ENCODE measurements at places on chromosomes 11 and 22.

DNA sequence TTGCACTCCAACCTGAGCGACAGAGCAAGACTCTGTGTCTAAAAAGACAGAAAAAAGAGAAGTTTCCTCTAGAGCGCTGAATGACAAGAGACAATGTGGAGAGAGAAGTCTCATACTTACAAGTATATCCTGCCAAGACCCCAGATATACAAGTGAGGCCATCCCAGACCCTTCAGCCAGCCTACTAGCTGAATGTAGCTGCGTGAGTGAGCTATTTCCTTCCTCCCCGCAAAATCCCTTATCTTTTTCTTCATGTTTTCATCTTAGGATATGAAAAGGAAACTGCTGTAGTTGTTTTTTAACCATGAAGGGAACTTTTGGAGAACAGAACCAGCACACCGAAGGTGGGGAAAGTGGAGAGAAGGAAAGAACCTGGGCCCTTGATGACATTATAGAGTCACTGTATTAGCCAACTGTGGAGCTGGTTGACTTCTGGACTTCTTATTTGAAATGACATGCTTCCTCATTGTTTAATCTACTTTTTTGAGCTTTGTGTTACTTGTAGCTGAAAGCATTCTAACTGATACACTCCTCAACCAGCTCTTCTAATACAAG lies 4.4 kb upstream of the DDX17 start:
- no peak for DNase-seq

GRCh38 chr22:46006379-46007002 lies 29.5 kb upstream of the WNT7B start:
- DNase-seq = peak; percentile 89

- no peak for DNase-seq
These were observed 21.2 kb downstream of the KMT5B start for GRCh38 chr11:68191661-68192579.

DNA sequence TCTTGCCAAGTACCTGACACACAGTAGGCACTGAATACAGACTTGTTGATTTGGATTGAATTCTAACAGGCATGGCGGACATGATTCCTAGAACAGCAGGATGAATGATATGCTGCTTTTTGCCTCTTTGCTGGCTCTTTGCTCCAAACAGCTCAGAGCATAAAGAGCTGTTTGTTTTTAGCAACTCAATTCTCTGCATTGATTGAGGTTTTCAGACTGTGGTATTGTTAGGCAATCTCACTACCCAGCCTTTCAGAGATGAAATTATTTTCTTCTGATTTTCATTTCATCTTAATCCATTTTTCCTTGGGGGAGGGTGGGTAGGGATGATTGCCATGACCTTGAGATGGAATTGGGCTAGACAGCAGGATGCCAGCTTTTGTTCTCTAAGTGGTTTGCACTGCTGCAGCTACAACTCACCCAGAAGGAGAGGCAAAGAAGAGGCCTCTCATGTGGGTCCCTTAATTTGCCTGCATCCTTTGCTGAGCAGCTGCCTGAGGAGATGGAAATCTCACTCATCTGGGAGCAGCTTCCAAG lies 20.5 kb downstream of the COA4 start:
- DNase-seq = no peak

DNA sequence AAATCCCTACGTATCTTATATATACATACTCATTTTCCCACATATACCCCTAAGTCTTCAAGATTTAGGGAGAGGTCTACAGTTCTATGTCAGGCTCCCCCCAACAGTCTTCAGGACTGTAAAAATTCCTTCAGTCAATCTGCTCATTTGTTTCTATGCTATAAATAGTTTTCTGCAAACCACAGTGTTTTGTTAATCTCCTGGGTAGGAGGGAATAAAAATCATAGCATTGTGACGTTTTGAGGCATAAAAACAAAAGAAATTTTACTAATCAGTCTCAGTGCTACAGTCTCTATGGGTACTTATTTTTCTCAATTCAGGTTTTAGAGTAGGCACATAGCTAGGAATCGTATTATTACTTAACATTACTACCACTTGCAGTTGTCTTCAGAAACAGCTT lies 552.8 kb upstream of the LRRC4C start:
- no peak for DNase-seq

DNA sequence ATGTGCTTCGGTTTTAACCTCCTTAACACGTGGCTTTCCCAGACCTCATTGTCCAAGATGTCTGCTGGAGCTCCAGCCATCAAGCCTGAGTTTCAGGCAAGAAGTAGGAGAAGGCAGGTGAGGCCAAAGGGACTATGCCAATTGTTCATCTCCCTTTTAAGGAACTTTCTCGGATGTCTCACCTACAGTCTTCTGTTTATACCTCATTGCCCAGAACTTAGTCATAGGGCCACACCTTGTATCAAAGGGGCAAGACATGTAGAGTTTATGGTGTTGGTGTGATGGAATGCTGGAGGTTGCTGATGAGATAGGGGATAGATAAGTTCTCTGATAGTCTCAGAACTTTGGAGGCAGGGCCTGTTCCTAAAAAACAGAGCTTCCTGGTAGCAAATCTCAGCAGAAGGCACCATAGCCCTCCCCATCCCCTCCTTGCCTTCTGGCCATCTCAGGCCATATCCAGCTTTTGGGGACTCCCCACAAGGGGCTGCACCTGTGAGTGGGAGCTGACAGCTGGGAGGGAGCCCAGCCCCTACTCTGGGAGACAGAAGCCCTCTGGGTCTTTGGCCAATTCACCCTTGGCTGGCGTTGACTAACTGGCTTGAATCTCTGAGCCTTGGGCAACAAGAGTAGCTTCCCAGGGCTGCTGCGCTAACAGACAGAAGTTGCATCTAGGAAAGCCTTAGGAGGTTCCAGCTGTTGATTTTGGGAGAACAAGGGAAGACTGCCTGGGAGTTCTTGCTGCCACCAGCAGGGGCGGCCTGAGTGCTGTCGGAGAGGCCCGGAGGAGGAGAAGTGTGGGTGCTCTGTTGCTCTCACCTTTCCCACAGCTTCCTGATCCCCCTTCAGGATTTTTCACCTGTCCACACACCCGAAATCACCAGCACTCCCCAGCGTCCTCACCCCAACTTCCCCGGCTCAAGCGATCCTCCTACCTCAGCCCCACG lies 149.8 kb upstream of the THY1 start:
- DNase-seq = no peak

DNA sequence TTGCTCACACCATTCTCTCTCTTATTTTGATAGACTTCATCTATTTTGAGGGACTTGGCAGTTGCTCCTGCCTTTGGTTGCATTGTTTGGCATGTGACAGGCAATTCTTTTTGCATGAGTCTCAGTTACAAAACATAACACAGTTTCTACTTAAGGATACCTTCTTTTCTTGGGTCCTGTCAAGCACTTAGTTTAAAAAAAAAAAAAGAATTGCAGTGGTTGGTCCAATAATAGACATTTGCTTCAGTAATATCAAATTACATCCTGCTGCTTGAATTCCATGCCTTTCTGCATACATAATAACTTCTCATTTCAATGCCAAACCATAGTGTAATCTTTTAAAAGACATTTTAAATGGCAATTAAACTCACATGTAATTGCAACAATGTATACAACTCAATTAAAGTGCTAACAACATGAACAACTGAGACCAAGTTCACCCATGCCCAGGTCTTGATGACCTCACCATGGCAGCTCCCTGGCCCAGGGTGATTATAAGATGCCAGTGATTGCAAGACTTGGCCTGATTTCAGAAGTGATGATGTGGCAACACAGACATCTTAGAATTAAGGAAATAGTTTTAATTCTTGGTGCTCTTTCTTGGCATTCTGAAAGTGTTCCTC lies 32.2 kb upstream of the PLET1 start:
- DNase-seq = no peak

DNA sequence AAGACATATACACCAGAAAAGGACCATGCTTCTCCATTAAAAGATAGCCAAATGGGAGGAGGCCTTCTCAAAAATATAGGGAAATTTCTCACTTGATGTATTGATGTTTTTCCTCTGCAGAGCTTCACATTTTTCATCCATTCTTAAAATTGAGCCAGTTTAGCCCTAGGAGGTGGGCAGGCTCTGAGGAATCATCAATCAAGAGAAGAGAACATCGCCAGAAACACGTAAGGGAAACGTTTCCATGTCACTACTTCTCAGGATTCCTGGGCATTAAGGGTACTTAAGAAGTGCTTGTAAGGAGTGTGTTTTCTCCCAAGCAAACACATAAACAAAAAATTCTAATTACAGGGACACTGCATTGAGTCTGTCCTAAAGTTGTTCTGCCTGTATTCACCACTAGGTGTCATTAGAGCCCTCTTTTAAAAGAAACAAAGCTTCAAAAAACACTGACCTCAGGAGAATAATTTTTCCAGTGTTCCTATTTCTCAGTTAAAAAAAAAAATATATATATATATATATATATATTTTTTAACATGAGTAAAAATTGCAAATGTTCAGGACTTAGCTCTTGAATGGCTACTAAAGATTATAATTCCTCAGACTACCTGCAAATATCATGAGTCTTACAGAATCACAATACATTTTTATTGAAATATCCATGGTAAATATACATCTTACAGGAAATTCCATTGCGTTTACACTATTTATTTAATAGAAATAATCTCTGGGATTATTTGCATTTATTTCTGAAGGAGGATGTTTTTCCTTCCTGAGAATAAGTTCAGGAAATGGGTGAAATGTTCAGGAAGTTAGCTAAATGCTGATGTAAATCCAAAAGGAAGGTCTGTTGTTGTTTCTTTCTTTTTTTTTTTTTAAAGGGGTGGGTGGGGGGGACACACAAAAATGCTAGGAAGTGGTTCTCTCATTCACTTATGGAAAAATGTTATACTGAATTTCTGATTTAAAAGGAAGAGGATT lies 16.0 kb downstream of the FZD4 start:
- DNase-seq = no peak

- DNase-seq = no peak
These were observed 20.3 kb downstream of the PARVG start for GRCh38 chr22:44200855-44201550.

- DNase-seq = no peak
These were observed 30.9 kb upstream of the RIC3 start for GRCh38 chr11:8199676-8200075.

- DNase-seq = no peak
These were observed 12.8 kb upstream of the CAVIN3 start for GRCh38 chr11:6333095-6333494.

DNA sequence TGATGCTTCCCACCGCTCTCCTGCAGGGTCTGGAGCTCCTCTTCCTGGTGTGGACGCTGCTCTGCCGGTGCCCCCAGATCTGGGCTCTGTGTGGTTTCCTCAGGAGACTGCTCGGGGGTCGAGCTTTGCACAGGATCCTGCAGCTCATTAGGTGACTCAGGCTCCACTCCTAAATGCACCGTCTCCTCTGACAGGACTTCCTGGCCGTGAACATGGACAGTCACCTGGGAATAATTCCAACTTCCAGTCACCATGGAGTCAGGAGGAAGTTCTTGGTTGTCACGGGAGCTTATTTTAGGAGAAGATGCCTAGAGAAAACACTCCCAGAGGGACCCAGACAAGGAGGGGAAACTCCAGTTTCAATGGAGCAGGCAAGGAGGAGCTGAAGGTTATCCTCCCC lies 11.9 kb downstream of the ZNF202 start:
- no peak for DNase-seq

- DNase-seq = no peak
These were observed 203.1 kb upstream of the MPPED2 start for GRCh38 chr11:30789270-30789669.

DNA sequence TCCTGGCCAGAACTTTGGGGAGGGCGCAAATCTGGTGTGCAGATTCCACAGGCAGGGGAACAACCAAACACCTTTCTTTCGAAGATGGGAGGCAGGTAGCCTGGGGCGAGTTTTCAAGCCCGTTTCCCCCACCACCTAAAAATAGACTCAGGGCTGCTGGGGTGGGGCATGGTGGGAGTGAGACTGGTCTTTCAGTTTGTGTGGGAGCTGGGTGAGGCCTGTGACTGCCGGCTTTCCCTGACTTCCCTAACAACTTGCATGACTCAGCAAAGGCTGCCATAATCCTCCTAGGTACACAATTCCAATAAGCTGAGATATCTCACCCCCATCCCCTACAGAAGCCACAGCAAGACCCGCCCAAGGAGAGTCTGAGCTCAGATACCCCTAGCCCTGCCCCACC lies 4.3 kb upstream of the OR5B12 start:
- no peak for DNase-seq

DNA sequence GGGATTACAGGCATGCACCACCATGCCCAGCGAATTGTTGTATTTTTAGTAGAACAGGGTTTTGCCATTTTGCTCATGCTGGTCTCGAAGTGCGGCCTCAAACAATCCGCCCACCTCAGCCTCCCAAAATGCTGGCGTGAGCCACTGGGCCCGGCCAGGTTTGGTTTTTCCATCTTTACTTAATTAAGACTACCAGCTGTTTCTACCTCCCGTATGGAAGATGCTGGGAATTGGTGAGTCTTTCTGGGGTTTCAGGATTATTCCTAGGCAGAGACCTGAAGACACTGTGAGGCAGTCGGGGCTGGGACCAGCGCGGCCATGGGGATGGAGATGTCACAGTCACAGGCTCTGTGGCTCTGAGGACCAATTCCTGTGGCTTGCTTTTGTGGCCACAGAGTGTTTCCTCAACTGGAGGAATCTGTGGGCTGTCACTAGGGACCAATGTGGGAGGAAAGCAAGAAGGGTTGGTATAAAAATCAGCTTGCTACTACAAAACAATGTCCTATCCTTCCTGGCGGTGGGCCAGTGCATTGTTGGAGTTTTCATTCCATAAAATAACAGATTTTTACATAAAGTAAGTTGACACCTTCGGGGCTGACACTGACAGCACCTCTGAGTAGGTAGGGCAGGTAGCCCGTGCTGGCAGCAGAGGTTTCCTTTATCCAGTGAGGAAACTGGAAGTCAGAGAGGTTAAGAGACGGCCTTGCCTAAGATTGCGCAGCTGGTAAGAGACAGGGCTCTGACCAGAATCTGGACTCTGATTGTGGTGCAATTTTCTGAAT lies 8.4 kb upstream of the FTH1 start:
- DNase-seq = no peak

DNA sequence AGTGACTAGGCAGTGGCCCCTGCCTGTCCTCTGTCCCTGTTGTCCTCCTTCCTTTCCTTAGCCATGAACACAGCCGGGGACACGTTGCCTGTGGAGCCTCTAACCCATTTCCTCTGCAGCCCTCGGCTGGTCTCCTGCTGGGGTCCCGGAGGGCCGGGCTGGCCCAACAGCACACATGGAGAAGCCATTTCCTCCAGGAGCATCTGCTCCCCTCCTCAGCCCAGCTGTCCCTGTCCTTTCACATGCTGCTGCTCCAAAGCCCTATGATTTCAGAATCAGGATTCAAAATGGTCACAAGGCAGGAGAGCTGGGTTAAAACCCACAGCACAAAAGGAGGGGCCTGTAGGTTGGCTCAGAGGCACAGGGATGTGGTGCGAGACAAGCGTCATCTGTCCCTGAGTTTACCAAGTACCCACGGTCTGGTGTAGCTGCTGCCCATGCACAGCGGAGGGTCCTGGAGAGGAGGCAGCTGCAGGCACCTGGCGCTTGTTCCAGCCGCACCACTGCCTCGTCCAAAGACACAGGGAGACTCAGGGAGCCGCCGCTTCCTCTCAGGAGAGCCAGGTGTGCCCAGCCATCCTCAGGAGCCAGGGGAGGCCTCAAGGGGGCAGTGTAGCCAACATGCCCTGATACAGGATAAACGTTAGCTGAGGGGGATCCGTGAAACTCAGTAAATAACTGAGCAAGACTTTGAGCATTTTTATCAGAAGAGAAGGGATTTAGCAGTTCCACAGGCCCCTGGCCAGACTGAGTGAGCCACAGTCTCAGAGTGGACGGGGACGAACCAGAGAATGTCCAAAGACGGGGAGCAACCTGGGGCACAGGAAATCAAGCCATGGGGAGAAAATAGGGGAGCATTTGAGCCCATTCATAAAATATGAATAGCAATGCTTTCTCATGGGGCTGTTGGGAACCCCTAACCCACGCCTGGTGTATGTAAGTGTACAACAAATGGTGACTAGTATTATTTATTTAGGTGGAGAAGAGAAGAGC lies 3.9 kb upstream of the VSIG10L2 start:
- peak; percentile 54 for DNase-seq

Measured in stimulated activated CD4-positive, alpha-beta T cell treated with anti-CD3 and anti-CD28 coated beads, Interleukin-4, amount 100 ng/mL, for 24 hours (primary cell).